ENCODE measurements at places on chromosomes 3 and 15.

DNA sequence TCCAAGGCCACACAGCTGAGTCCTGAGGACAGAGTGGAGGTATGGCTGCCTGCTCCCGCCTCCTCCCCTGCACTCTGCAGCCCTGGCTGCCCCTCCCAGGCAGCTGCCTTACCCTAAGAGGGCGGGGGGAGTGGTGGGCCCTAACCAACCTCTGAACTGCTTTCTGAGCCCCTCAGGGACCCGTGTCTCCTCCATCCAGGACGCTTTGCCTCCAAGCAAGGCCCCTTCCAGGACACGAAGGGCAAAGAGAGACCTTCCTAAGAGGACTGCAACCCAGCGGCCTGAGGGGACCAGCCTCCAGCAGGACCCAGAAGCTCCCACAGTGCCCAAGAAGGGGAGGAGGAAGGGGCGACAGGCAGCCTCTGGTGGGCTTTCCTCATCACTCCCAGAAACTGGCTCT is 7.6 kb downstream of the NEIL1 start:
- DNase-seq = no peak

- no peak for DNase-seq
Measured at GRCh38 chr3:115915061-115915460, 291.8 kb downstream of the GAP43 start.

DNA sequence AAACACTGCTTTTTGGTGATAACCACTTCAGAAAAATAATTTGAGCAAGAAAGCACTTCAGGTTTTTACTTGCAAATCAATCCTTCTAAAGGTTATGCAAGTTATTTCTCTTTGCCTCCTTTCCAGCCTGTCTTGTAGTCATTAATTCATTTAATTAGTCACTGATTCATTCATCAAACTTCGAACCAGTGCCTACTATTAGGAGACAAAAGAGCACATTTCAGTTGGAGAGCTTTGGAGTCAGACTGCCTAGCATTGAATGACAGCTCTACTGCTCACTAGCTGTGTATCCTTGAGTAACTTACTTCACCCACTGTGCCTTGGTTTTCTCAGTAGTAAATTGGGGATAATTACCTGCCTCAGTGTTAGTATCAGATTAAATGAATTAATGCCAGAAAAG is 14.9 kb upstream of the LRRC58 start:
- no peak for DNase-seq

DNA sequence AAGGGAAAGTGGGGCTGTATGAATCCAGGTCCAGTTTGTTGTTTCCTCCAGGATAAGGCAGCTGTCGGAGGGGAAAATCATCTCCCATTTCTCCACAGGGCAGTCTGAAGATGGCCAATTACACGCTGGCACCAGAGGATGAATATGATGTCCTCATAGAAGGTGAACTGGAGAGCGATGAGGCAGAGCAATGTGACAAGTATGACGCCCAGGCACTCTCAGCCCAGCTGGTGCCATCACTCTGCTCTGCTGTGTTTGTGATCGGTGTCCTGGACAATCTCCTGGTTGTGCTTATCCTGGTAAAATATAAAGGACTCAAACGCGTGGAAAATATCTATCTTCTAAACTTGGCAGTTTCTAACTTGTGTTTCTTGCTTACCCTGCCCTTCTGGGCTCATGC is 911 bp downstream of the CCRL2 start:
- no peak for DNase-seq

- DNase-seq = no peak
Measured at GRCh38 chr15:35854316-35854715, 308.4 kb upstream of the DPH6 start.

- DNase-seq = no peak
Measured at GRCh38 chr3:105790534-105790933, 78.3 kb downstream of the CBLB start.

- DNase-seq = no peak
Measured at GRCh38 chr3:189304465-189305351, 132.9 kb downstream of the TPRG1 start.

GRCh38 chr3:37024820-37025405 is 31.6 kb downstream of the MLH1 start:
- no peak for DNase-seq

- DNase-seq = no peak
Measured at GRCh38 chr3:48879307-48879993, 19.2 kb downstream of the SLC25A20 start.

- no peak for DNase-seq
Measured at GRCh38 chr3:106184540-106185457, 316.0 kb upstream of the CBLB start.

DNA sequence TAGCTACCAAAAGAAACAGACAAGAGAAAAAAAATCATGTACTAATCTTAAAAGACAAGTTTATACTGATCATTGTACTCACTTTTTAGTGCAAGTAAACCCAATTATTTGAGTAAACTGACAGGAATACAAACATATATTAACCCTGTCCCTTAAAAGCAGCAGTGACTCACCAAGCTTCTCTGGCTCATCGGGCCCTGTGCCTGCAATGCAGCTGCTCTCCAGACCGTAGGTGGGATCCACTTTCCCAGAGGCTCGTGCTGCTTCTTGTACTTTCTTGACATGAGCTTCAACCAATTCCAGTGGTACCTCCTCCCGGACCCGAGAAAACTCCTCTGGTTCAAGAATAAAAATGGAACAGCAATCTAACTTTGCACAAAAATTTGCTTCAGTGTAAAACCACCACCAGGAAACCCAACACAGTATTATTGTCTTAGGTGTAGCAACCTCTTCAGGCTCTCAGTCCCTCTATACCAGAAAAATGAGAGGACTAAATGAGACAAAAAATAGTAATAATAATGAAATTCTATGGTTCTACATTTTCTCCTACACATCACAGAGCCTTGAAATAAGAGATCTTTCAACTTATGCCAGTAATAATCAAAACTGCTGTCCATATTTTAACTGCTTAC is 82.6 kb upstream of the CSPG5 start:
- no peak for DNase-seq

- no peak for DNase-seq
Measured at GRCh38 chr3:143975554-143976152, 4.0 kb downstream of the DIPK2A start.

DNA sequence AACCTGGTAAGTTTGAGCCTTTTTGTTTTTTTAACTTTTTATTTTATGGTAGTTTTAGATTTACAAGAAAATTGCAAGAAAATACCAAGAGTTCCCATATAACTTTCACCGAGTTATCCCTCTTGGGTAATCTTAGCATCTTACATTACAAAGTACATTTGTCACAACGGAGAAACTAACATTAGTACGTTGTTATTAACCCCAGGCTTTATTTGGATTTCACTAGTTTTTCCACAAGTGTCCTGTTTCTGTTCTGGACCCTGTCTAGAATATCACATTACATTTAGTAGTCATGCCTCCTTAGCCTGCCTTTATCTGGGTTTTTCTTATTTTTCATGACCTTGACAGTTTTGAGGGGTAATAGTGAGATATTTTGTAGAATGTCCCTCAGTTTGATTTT is 53.5 kb upstream of the KPNA4 start:
- DNase-seq = no peak

GRCh38 chr3:108887121-108887520 is 64.5 kb downstream of the TRAT1 start:
- no peak for DNase-seq
